NCI-H1092 (cell line): ENCODE measurements at places on chromosomes 1 and 21.

DNA sequence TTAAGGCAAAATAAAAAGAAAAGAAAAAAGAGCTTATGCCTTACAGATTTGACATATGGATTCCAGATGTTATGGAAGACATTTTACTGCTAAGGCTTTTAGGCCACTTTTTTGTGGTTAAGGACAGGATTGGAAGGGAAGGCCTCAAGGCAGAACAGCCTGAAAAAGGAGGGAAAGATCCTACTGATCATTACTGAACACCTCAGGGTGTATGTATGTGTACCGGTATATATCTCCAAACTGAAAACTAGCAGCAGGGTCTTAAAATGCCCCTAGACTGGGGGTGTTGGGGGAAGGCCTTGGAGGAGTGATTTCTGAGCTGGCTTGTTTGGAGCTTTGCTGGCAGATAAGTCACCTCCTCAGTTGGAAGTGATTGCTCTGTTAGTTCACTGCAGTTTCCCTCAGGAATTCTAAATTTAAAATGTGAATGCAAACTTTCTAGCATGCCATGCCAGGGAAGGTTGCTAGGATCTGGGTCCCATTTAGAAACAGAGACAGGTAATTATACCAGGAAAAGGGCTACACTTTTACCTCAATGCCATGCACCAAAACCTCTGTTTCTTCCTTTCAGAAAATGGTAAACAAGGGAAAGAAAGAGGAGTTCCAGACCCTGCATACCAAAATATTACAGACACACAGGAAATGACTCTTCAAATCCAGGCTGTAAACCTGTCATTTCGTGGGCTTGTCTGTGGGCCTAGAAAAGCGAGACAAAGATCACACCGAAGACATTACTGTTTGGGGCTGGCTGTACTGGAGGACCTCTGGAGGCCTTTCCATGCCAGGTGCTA, 15.0 kb downstream of the C1orf52 start:
- DNase-seq, result no peak

GRCh38 chr1:29639156-29639736, 402.9 kb downstream of the PTPRU start:
- no peak for DNase-seq

GRCh38 chr1:200121421-200121820, 93.9 kb downstream of the NR5A2 start:
- no peak for DNase-seq

DNA sequence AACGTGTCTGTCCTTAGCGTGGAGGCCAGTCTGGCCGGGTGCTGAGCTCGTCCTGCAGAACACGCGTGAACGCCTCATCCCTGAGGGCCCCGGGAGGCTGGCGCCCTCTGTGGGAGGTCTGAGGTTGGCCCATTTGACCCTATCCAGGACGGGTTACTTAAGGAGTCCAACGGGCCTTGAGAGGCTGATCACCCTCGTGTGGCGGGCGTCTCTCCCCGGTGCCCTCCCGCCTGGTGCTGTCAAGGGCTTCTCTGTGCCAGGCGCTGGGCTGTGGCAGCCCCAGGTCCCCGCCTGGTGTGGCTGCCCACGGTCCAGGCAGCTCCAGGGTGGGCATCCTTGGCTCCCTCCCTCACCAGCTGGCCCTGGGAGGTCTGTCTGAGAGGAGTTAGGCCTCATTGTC, 9.7 kb downstream of the SKI start:
- no peak for DNase-seq

- DNase-seq, result no peak
Observed at GRCh38 chr1:232166942-232167341, 463.0 kb downstream of the SIPA1L2 start.

- DNase-seq, result no peak
Observed at GRCh38 chr1:221874285-221875003, 132.6 kb upstream of the DUSP10 start.

DNA sequence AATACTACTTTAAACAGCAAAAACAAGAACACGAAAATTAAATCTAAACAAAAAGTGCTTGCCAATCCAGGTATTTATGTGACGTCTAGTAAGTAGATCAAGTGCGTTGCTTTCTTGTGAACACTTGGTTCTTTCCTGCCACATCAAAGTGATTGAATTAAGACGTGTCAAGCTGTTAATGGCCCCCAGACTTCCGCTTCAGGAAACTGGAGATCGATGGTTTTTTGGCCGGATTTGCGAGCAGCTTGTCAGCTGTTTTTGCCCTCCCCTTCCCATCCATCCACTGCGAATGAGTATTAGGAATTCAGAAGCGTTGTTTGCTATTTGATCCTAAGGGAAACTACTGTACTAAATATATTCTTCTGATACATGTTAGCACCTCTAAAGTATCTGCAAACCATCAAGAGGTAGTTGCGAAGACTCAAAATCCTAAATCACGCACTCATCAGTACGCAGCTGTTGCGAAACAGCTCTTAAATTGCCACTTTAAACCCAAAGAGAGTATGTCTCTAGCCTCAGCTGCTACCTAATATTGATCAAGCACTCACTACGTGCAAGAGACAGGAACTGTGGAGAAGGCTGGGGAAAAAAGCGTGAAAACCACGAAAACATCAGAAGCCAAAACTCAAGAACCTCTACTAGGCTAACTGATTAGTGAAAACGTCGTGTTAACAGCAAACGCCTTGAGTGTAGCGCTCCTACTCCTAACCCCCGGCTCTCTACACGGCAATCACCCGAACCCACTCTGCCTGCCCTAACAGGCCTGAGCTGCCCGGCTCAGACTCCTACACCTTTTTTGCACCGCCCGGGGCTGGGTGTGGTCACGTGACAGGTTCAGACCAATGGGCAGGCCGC, 473 bp upstream of the BRDT start:
- DNase-seq, result no peak

- no peak for DNase-seq
Observed at GRCh38 chr1:54906586-54906985, 19.6 kb upstream of the DHCR24 start.

DNA sequence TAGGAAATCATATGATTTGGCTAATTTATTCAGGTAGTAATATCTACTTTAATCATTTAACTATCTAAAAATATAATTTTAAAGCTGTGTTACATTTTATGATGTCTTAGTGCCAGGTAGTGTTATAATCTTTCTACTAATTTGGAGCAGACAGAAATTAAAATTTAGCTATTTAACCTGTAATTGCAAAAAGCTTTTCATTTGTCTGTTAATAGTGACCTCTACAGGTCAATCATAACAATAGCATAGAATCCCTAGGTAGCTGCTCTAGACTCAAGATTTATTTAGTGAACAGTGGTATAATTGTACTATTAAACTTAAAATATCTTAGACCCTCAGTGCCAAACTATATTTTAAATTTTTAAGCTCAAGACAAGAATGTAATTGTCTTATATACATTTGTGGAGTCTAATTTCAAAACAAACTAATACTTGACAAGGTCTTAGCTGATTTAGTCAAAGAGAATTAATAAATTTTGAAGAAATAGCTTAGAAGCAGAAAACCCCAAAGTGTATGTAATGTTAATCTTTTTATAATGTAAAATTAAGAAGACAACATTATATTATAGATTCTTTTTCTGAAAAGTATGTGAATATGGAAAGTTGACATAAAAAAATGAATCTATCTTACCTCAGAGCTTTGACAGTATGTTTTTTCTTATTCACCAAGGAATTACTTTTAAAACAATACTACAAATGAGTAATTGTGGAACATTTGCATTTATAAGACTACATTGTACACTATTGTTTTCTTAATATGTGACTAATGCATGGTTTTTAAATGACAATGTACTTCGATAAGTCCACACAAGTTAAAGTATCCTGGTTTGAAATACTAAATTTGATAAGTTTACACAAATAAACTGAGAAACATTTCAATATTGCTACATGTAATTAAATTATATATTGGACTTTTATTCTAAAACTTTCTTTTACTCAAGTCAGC, 64.1 kb upstream of the RNPC3 start:
- DNase-seq, result no peak

GRCh38 chr21:46001821-46002681, 20.5 kb downstream of the COL6A1 start:
- no peak for DNase-seq

DNA sequence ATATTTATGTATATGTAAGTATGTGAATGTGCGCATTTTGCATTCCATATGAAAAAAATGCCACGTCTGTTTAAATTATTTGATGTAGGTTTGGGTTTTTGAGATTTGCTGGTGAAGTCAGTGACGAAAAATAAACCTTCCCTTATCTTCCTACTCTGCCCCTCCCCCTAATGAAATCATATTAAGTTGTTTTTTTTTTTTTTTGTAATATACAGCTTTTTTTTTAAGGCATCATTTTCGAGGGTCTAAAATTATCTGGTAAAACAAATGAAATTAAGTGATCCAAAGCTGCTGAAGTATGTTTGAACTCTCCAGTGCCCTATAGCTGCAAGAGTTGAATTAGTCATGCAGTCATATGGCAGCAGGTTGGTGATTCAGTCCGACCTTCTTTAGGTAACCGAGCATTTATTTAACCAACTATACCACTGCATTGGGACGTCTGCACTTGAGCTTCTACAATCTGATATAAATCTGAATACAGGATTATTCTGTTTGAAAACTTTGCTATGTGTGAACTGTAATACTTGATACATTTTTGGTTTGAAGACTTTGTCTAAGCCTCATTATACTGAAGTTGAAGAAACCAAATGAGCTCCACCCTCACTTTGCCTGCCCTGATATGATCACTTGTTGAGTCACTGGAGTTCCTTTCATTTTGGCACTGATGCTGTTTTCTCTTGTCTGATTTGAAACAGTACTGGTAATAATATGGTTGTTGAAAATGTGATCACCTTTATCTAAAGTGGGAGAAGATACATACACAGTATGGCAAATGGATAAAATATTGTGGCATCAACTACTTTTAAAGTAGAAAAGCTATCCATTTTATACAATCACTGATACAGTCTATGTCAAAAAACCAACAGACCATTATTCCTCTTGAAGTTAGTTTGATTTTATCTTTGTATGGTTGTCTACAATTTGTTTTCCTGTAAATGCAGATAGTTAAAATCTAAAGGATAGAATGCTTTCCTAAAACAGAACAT, 11.7 kb downstream of the PDIK1L start:
- no peak for DNase-seq

- DNase-seq, result no peak
Observed at GRCh38 chr1:212607913-212608391, 609 bp upstream of the ATF3 start.

DNA sequence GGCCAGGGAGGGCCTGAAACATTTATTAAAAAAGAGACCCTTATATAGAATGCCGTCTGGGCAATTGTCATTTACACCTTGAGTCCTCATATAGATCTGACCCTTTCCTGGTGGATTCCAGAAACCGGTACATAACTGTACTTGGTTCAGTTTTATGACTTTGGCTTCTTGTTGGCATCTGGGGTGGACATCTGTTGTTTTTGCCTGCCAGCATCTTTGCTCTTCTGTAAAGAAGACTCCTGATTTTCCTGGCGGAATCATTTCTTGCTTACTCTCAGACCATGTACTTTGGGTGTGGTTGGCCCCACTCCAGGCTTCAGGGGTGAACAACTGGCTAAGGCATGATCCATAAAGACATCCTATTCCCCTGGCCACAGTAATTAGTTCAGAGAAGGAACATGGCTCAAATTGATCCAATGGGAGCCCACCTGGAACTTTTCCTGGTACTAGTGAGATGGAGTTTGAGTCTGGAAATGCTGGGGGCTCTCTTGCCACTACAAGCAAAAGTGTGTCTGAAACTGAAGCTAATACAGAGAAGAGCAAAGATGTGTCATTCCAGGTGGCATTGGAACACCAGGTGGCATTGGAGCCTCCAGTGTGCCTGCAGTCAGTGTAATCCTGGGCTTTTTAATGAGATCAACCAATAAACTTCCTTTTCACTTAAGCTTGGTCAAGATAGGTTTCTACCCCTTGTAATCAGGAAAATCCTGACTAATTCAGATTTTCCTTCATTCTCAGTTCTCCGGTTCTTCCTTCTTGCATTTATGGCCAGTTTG, 332.5 kb upstream of the CAMK1G start:
- DNase-seq, result no peak

- DNase-seq, result no peak
Observed at GRCh38 chr1:240362826-240363225, 249.1 kb downstream of the GREM2 start.

- no peak for DNase-seq
Observed at GRCh38 chr1:172753964-172754363, 95.1 kb downstream of the FASLG start.

DNA sequence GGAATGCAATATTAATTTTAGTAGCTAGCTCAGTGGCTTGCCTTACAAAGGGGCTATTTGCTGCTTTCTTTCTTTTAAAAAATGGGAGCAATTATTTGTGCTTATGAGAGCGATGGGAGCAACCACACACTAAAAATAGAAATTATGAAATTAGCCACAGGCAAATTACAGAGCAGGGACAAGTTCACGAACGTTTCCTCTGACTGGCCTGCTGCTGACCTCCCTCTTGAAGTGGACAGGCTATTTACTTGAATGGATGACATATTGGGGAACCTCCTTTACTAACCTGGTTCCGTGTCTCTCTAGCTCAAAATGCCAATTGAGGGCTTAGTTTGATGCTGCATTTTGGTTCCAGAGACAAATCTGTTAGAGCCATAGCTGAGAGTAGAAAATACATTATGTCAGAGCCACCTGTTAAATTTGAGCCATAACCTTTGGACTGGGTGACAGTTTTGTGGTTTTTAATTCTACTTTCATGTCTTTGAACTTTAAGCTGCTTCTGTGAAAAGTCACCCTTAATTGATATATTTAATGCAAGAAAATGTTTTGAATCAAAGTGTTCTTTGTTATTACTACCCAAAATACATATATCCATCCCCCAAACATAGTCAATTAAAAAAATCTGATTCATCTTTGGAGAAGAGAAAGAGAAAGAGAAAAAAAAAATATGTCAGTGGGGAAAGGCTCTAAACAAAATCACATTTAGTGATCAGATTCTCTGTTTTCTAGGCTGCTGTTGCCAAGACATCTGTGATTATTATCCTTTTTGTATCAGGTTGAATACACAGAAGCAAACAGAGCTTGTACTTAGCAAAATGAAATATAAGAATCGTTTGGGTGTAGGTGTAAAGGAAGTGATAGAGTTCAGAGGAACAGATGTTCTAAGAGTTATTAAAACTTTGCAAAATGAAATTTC, 351.9 kb downstream of the ADGRL2 start:
- no peak for DNase-seq

GRCh38 chr1:18940303-18941020, 16.0 kb downstream of the IFFO2 start:
- no peak for DNase-seq
